ENCODE measurements at places on chromosomes 2 and 18.

- DNase-seq: no peak
Observed at GRCh38 chr18:51525453-51526225, 328.2 kb upstream of the MEX3C start.

GRCh38 chr18:3323900-3324299 lies 62.0 kb downstream of the MYL12B start:
- DNase-seq: no peak

- no peak for DNase-seq
Observed at GRCh38 chr18:46051731-46052461, 20.2 kb downstream of the PSTPIP2 start.

DNA sequence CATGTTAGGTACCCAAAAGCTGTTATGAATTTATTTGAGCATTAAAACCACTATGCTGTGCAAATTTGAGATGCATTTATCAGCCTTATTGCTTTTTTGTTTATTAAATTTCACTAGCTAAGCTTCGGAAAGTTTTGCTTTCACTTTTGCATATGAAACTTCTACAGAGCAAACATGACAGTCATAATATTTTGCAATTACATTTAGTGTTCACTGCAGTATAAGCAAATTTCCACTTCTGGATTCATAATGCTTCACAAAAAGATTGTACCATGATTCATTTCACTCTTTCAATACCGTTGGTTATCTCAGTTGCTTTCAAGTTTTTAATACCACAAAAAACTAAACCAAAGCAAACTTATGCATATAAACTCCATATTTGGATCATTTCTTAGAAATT lies 228.7 kb upstream of the SLC8A1 start:
- no peak for DNase-seq

DNA sequence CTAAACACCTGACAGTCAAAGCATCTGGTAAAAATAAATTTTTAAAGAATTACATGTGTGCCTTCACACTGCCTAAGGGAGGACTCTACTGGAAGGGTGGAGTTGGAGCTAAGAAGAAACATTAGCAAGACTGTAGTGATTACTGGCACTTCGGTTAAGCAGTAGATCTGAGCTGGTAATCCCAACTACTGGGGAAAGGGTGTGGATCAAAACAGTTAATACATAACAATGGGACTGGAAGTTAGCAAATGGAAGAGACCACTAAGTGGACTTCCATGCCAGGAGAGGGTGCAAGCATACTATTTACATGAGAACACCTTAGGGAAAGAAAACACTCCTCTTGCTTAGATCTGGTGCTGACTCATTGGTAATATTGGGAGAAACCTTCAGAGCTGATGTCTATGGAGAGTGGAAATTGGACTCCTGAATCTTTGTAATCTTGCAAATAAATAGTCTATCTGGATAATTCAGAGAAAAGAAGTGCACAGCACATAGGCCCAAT lies 519.6 kb upstream of the LINC00305 start:
- no peak for DNase-seq

- no peak for DNase-seq
Observed at GRCh38 chr2:100801402-100801801, 18.5 kb upstream of the NPAS2 start.

DNA sequence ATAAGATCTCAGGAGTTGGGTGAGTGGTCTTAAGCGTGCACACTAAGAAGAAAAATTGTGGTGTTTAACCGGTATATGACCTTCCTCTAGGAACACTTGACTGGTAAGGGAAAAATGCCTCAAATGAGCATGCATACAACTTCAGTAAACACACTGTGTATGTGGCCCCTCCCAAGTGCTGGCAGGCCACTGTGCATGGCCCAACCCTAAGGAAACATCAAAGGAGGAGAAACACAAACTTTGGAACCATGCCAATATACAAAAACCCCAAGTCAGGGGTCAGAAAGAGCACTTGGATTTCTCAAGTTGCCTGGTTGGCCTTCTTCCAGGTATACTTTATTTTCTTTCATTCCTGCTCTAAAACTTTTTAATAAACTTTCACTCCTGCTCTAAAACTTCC lies 308.9 kb upstream of the LRRTM4 start:
- DNase-seq: no peak

- no peak for DNase-seq
Observed at GRCh38 chr2:118047380-118047826, 33.5 kb upstream of the CCDC93 start.

DNA sequence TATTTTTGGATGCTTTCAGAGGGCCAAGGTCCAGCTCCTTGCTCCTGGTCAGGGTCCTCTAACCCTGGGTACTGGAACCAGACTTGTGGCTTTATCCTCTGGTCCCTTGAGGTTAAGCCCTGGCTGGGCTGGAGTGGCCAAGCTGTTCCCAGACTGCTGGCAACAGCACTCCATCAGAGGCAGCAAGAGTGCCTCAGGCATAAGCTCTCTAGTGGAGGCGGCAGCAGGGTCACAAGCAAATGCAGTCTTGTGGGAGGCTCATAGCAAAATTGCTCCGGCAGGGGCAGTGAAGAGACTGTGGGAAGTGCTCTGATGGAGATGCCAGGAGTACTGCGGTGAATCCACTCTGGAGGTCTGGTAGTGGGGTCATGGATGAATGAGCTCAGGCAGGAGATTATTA lies 128.9 kb upstream of the OTOS start:
- no peak for DNase-seq

DNA sequence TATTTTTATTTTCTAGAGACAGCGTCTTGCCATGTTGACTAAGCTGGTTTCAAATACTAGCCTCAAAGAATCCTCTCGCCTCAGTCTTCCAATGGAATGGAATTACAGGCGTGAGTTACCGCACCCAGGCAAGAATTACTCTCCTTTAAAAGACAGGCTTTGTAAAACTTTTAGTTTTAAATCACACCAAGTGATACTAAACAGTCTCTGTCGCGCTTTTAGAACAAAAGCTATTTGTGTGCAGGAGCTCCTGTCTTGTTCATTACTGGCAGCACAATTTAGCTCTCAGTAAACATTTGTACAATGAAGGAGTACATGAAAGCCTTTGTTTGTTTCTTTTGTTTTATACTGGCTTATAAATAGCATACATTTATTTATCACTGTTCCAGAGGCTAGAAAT lies 1719.2 kb upstream of the PIK3C3 start:
- DNase-seq: no peak

GRCh38 chr2:200599206-200599605 lies 13.4 kb downstream of the AOX1 start:
- no peak for DNase-seq

- DNase-seq: peak; percentile 89
Observed at GRCh38 chr2:96531872-96532505, 4.6 kb upstream of the ARID5A start.

- DNase-seq: no peak
Observed at GRCh38 chr2:98712145-98712544, 18.8 kb downstream of the MGAT4A start.

DNA sequence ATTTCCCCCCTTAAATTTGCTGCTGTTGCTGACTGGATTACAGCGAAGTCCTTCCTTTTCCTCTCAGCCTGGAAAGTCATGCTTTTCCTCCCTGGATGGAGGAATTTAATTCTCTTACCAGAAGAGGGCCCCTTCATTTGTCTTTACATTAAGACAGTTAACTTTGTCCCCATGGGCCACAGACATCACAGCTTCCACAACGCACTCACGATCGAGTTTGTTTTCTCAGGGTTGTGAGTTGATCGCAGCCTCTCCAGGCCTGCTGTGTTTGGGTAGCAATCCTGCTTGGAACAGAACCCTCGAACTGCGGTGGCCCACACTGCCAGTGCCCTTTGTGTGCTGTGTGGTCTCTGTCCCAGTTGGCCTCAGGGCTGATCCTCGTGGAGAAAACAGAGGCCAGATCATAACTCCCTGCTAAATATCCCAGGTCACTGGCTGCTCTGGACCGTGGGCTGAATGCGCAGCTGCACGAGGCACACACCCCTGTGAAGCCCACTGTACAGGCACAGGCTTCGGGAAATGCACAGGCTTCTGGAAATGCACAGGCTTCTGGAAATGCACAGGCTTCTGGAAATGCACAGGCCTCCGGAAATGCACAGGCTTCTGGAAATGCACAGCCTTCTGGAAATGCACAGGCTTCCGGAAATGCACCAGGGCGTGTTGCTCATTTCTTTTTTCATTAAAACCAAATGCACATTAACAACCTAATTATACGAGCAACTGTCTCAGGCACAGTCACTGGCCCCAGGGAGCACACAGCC lies 2.2 kb upstream of the PDIA6 start:
- no peak for DNase-seq
